Osteocyte (in vitro differentiated cells): ENCODE measurements at places on chromosomes 2 and 18. TPM values are rescaled to one million over a fixed set of nuclear protein-coding genes. Genes with fewer than 3 reads are reported as not detected.
A peak's percentile ranks its signal among the peaks of the same experiment; 100 is the strongest.

Gene APCDD1
- total RNA-seq = 1.4 and 2.6 TPM in 2 replicates

Gene TCF23
- not detected in 2 replicates for total RNA-seq

Gene REG3A
- not detected in 2 replicates for total RNA-seq

Gene DLX2
- total RNA-seq = 17.4 and 17.6 TPM in 2 replicates

Gene RGPD4
- 0.05 and 0.18 TPM in 2 replicates for total RNA-seq

DNA sequence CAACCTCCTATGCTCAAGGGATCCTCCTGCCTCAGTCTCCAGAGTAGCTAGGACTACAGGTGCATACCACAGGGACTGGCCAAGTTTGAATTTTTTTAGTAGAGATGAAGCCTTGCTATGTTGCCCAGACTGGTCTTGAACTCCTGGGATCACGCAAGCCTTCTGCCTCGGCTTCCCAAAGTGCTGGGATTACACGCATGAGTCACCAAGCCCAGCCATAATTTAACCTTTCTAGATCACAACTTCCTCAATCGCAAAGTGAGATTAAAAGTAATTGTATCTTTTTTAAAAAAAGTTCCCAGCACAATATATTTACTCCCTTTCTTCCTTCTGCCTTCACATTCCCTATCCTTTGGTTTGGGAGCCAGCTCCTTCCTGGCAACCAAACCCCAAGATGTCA, 5.8 kb upstream of the PPP1CB start:
- H3K4me3 ChIP-seq = no peak overlapping the region
- H3K4me1 ChIP-seq = peaks cover 19% of the 10 kb centered on the region
- H3K27ac ChIP-seq = no peak overlapping the region
- no peak for DNase-seq
- no peaks in the 10 kb centered on the region for H3K36me3 ChIP-seq

DNA sequence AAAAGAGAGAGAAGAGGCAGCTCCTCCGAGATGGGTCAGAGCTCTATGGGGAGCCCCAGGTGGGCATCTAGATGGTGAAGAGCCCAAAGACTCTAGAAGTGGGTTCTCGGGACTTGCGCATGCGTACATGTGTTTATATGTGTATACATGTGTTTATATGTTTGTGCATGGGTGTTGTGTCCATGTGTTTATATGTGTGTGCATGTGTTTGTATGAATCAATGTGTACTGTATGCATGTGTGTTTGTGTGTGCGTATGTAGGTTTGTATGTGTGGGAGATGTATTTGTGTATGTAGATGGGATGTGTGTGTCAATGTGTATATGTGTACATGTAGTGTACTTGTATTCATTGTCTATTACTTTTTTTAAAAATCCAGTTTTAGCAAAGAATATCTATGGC, 25.6 kb downstream of the DNPEP start:
- DNase-seq = no peak
- H3K4me1 ChIP-seq = peaks cover 5% of the 10 kb centered on the region
- H3K36me3 ChIP-seq = peaks cover 2% of the 10 kb centered on the region
- H3K27ac ChIP-seq = no peak overlapping the region

GRCh38 chr2:173299764-173300163, 54.9 kb upstream of the CDCA7 start:
- H3K36me3 ChIP-seq = peaks cover 2% of the 10 kb centered on the region
- no peak overlapping the region for H3K27ac ChIP-seq
- DNase-seq = no peak
- peaks cover 3% of the 10 kb centered on the region for H3K27me3 ChIP-seq
- no peak overlapping the region for H3K4me3 ChIP-seq

- H3K4me1 ChIP-seq = peaks cover 20% of the 10 kb centered on the region
- no peaks in the 10 kb centered on the region for H3K27me3 ChIP-seq
- H3K27ac ChIP-seq = no peak overlapping the region
- no peak overlapping the region for H3K4me3 ChIP-seq
- no peaks in the 10 kb centered on the region for H3K36me3 ChIP-seq
These were observed 49.8 kb upstream of the PLA2R1 start for GRCh38 chr2:160111951-160112798.

GRCh38 chr2:97713296-97714083, at the start of gene ZAP70:
ZAP70 (plus strand) TSS chr2:97713576; CDS start chr2:97724037, 10,461 bp downstream.
- H3K36me3 ChIP-seq = no peaks in the 10 kb centered on the region
- H3K27ac ChIP-seq = no peak within 1 kb of the TSS
- DNase-seq = no peak
- no peak within 1 kb of the TSS for H3K4me3 ChIP-seq

GRCh38 chr2:383178-383577, 95.3 kb upstream of the ALKAL2 start:
- peak; percentile 46 for DNase-seq
- peaks cover 8% of the 10 kb centered on the region for H3K4me1 ChIP-seq
- no peak overlapping the region for H3K27ac ChIP-seq
- H3K36me3 ChIP-seq = peaks cover 3% of the 10 kb centered on the region
- H3K4me3 ChIP-seq = no peak overlapping the region
- no peaks in the 10 kb centered on the region for H3K27me3 ChIP-seq

DNA sequence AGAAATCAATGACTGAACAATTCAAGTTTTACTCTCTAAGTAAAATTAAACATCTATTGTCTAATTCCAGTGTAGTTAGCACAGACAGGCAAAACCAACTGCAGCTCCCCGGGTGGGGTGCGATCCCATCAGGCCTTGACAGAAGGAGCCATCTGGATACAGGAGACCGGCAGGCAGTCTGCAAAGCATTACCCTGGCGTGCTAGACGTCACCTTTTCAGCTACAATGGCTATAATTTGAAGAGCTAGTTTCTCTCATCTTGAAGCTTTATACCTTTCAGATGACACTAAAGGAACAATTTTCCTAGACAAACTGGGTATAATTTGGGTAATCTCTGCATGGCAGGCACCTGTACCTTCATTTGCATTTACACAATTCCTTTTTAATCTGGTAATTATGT, 761.5 kb upstream of the SOX11 start:
- no peaks in the 10 kb centered on the region for H3K27me3 ChIP-seq
- no peak overlapping the region for H3K27ac ChIP-seq
- no peak for DNase-seq
- H3K36me3 ChIP-seq = no peaks in the 10 kb centered on the region

- no peak overlapping the region for H3K27ac ChIP-seq
- H3K4me1 ChIP-seq = no peaks in the 10 kb centered on the region
- DNase-seq = no peak
- peaks cover 19% of the 10 kb centered on the region for H3K27me3 ChIP-seq
- no peaks in the 10 kb centered on the region for H3K36me3 ChIP-seq
These were observed 98.6 kb downstream of the LNPK start for GRCh38 chr2:175903384-175903936.

- no peak overlapping the region for H3K4me3 ChIP-seq
- no peaks in the 10 kb centered on the region for H3K4me1 ChIP-seq
- no peak overlapping the region for H3K27ac ChIP-seq
These were observed 14.9 kb downstream of the MAL start for GRCh38 chr2:95040426-95040825.

DNA sequence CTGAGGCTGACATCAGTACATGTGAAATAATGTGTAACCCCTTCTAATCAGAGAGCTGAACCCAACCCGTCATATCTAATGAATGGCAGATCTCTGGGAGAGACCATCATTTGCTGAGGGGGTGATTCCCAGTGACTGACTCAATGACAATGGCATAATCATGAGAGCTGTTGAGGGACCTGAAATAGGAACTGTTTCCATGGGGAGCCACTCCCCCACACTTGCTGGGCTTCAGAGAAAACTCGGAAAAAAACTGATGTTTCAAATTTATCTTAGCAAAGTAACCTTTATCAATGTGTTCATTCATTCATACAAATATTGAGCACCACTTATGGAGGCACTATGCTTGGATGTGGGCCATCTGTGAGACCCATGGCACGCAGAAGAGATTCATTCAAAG, 93.4 kb upstream of the ZBTB14 start:
- H3K4me3 ChIP-seq = no peak overlapping the region
- H3K4me1 ChIP-seq = no peaks in the 10 kb centered on the region
- H3K27me3 ChIP-seq = no peaks in the 10 kb centered on the region
- DNase-seq = no peak
- peaks cover 5% of the 10 kb centered on the region for H3K36me3 ChIP-seq

DNA sequence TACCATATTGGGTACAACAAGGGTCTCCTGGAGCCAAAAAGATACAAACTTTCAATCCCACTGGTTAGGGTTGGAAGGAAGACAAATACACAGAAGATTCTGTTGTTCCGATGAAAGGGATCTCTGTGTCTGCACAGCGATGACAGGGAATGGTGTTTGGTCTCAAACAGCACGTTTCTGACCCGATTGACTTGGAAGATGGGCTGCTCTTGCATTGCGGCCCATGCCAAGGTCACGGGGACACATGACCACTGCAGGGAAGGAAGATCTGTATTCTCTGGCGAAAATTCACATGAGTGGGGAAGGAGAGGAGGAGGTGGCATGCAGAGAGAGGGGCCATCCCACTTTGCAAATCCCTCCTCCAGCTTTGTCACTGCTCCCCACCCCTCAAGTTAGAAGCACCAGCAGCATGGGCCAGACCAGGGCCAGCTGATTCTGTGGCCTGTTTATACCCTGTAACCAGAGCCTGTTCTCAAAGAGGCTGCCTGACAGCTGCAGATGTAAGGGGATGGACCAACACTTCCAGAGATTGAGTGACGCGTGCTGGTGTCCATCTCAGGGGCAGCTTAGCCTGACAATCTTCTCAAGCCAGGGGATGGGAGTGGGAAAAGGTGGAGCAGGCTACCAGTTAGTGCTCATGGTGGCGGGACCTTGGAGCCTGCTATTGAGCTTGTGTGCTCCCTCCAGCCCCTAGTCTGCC, 57.2 kb downstream of the TNP1 start:
- H3K36me3 ChIP-seq = no peaks in the 10 kb centered on the region
- no peak for DNase-seq
- no peaks in the 10 kb centered on the region for H3K4me1 ChIP-seq
- no peak overlapping the region for H3K4me3 ChIP-seq
- no peak overlapping the region for H3K27ac ChIP-seq

GRCh38 chr2:14148216-14148615, 484.3 kb upstream of the LRATD1 start:
- H3K27ac ChIP-seq = no peak overlapping the region
- no peaks in the 10 kb centered on the region for H3K36me3 ChIP-seq
- no peak overlapping the region for H3K4me3 ChIP-seq
- DNase-seq = no peak
- no peaks in the 10 kb centered on the region for H3K4me1 ChIP-seq
- H3K27me3 ChIP-seq = no peaks in the 10 kb centered on the region

DNA sequence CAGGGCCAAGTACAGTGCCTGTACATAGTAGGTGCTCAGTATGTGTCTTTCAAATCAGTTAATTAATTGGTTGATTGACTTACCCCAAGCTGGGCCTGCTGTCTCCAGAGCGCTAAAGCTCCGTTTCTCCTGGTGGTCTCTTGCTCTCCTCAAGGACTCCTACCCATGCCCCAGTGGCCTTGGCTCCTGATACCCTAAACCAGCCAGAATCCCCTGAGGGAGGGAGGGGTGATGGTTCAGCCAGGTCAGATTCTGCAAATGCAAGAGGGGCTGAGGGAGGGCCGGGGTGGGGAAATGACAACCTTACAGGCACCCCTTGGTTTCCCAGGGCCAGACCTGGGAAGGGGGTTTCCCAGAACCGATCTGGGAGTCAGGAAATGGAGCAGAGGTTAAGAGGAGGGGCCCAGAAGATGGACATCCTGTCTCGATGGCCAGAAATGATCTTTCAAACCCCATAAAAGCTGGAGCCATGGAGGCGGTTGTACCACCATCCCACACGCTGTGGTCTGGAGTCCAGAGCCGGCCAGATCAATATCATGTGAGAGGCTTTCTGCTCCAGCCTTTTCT, 209.1 kb downstream of the TNS1 start:
- H3K27me3 ChIP-seq = no peaks in the 10 kb centered on the region
- H3K36me3 ChIP-seq = no peaks in the 10 kb centered on the region
- no peak overlapping the region for H3K4me3 ChIP-seq
- H3K4me1 ChIP-seq = peaks cover 7% of the 10 kb centered on the region
- no peak overlapping the region for H3K27ac ChIP-seq

DNA sequence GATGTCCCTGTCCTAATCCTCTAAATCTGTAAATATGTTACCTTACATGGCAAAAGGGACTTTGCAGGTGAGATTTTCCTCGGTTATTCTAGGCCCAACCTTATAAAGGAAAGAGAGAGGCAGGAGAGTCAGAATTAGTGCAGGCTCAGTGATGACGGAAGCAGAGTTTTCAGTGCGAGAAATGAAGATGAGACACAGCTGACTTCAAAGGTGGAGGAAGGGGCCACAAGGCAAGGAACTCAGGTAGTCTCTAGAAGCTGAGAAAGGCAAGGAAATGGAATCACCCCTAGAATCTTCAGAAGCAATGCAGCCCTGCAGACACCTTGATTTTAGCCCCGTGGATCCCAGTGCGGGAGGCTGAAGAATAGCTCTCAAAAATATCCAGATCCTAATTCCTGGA, 7.2 kb upstream of the LCLAT1 start:
- no peaks in the 10 kb centered on the region for H3K36me3 ChIP-seq
- H3K4me1 ChIP-seq = peaks cover 4% of the 10 kb centered on the region
- no peaks in the 10 kb centered on the region for H3K27me3 ChIP-seq
- no peak overlapping the region for H3K4me3 ChIP-seq
